Urothelium cell line (cell line): ENCODE measurements at places on chromosomes 5 and 9.

GRCh38 chr9:97803167-97804058, 49.6 kb upstream of the FOXE1 start:
- peak; percentile 89 for DNase-seq

GRCh38 chr5:63049935-63050334, 471.3 kb downstream of the LRRC70 start:
- DNase-seq, result no peak

GRCh38 chr9:73133022-73133651, 18.5 kb upstream of the ANXA1 start:
- DNase-seq, result no peak

DNA sequence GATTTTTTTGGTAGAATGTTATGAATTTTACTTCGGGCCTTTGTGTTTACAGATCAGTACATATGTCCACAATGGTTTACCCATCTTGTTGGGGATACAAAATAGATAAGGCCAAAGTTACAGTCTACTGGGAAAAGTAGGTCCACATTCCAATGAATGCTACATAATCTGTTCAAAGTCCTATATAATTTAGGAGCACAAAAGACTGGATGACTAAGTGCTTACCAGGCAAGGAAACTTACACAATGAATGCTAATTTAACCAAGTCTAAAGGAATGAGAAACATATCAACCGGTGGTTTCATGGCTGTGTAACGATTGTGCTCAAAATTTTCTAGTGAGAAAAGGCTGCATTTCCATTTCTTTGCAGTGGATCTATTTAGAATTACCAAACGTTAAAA, 97.4 kb upstream of the TRPM3 start:
- DNase-seq, result no peak

- no peak for DNase-seq
Observed at GRCh38 chr9:125142560-125143376, 560 bp downstream of the SCAI start.

- no peak for DNase-seq
Observed at GRCh38 chr5:73443829-73444498, 4.6 kb downstream of the FOXD1 start.

GRCh38 chr9:81581986-81582385, 107.4 kb downstream of the TLE1 start:
- no peak for DNase-seq

- peak; percentile 15 for DNase-seq
Observed at GRCh38 chr9:82939451-82939850, 123.5 kb downstream of the RASEF start.

GRCh38 chr9:104784098-104784497, 20.2 kb downstream of the NIPSNAP3B start:
- no peak for DNase-seq

DNA sequence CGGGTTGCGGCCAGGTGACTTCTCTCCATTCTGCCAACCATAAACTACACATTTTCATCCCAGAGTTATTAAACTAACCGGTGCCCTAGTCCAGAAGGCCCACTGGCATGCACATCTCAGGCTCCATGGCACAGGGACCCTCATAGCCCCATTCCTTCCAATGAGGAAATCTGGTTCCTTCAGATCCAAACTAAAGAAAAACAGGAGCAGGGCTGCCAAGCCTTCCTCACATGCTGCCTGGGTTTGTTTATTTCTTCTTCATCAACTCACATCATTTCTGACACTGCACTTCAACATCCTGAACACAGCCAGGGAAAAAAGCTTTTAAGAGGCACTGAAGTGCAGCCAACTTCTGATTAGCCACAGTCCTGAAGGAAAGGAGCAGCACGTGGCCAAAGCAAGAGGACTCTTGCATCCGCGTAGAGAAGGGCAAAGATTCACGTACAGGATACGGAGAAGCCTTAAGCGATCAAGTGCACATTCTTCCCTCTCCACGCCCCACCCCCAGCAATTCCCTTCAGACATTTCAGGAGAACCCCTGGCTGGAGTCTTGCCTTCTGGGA, 22.5 kb downstream of the LHFPL2 start:
- DNase-seq, result no peak
